ENCODE measurements at places on chromosomes 1 and 21. TPM values are rescaled to one million over a fixed set of nuclear protein-coding genes. Genes with fewer than 3 reads are reported as not detected.

CASQ2 gene
- total RNA-seq: 3.4 TPM

DNA sequence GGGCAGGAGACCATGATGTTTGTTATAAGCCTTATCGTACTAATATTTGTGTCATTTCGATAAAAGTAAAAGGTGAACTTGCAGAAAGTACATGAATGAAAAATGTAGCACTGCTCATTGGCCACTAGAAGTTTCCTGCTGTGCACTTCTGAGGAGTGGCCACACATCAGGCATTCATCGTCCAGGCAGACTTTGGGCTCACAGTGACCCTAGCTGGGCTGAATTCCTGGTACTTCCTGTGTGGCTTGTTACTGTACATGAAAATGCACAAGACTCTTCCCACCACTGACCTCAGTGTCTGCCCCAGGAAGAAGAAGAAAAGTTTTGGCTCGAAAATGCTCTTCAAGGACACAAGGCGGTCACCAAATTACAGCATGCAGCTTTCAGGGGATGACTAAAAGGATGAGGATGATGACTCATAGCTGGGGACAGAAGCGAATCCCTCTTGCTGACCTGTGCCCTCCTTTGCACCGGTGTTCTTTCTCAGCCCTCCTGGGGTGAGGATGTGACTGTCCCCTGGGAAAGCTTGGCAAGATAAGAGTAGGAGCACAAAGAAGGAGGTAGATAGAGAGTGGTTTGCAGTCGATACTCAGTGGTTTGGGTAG lies 252.4 kb upstream of the KAZN start:
- no peak for DNase-seq
- H3K36me3 ChIP-seq: no peaks in the 10 kb centered on the region
- no peaks in the 10 kb centered on the region for H3K27me3 ChIP-seq
- H3K4me3 ChIP-seq: no peak overlapping the region
- H3K27ac ChIP-seq: no peak overlapping the region

SERPINC1 gene
- total RNA-seq: 0.61 TPM

DNA sequence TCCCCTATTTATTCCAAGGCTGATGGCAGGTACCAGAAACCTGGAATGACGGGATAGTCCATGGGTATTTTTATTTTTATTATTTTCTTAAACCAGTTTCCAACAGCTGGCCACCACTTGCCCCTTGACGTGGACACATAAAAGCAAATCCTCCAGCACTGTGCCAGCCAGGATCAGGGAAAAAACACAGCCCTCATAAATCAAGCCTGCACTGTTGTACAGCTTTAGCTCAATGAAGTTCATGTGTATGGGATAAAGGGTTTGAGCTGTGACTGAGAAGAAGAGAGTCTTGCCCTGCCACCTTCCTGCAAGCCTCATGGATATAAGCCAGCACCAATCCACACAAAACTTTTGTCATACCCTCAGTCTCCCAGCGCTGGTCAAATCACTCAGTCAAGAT lies 303.8 kb upstream of the SPAG17 start:
- no peak for DNase-seq
- no peak overlapping the region for H3K27ac ChIP-seq
- H3K4me1 ChIP-seq: no peaks in the 10 kb centered on the region
- H3K4me3 ChIP-seq: no peak overlapping the region
- no peaks in the 10 kb centered on the region for H3K36me3 ChIP-seq

KLF17 gene
- 0.28 TPM for total RNA-seq

DNA sequence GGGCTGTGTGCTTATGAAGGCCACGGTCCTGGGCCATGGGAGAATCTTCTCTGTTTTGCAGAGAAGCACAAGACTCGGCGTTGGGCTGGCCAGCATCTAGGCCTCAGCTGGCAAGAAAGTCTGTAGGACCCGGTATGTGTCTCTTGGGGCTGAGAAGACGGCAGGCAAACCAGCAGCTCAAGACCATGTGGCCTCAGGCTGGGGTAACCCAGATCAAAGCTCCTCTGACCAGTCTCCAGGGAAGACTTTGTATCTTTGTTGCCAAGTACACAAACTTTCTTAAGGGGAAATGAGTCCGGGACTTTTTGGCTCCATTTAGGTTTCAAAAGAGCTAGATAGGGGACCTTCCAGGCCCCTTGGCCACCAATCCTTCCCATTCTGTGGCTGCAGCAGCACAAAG lies 60.1 kb downstream of the PTP4A2 start:
- H3K27ac ChIP-seq: no peak overlapping the region
- H3K36me3 ChIP-seq: no peaks in the 10 kb centered on the region
- no peaks in the 10 kb centered on the region for H3K27me3 ChIP-seq
- no peaks in the 10 kb centered on the region for H3K4me1 ChIP-seq
- DNase-seq: no peak
- no peak overlapping the region for H3K4me3 ChIP-seq

GRCh38 chr1:21490774-21491487 lies 18.3 kb upstream of the ALPL start:
- H3K4me3 ChIP-seq: no peak overlapping the region
- no peak overlapping the region for H3K27ac ChIP-seq
- no peaks in the 10 kb centered on the region for H3K27me3 ChIP-seq
- no peak for DNase-seq
- H3K36me3 ChIP-seq: no peaks in the 10 kb centered on the region

FCRL1 gene
- 3.4 TPM for total RNA-seq

NBPF4 gene
- total RNA-seq: not detected

DNA sequence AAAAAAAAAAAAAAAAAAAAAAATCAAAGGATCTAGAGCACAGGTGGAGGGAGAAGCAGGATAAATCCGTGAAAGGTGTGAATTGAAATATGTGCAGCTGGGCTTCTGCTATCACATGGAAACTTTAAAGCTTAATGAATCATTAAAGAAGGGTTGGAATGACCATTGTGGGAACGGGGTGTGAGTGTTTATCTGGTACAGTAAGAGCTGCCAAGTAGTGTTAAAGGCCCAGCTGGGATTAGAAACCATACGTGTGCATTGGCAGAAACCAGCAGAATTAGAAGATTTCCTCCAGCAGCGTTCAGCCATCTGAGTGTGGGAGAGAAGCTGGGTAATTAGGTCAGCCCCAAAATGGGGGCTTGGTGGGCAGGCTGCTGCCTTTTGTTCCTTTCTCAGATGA lies 13.5 kb downstream of the FALEC start:
- H3K27me3 ChIP-seq: no peaks in the 10 kb centered on the region
- H3K4me1 ChIP-seq: peaks cover 6% of the 10 kb centered on the region
- DNase-seq: peak; percentile 89

- peaks cover 6% of the 10 kb centered on the region for H3K36me3 ChIP-seq
- DNase-seq: no peak
- peaks cover 3% of the 10 kb centered on the region for H3K4me1 ChIP-seq
- H3K27me3 ChIP-seq: no peaks in the 10 kb centered on the region
- peak overlapping the region; percentile 99 for H3K27ac ChIP-seq
- H3K4me3 ChIP-seq: no peak overlapping the region
These were observed 993 bp downstream of the DDX59 start for GRCh38 chr1:200668514-200669313.

GRCh38 chr21:39003982-39004633 lies 179.1 kb downstream of the PSMG1 start:
- H3K36me3 ChIP-seq: no peaks in the 10 kb centered on the region
- H3K27ac ChIP-seq: peak overlapping the region; percentile 89
- DNase-seq: no peak
- peaks cover 31% of the 10 kb centered on the region for H3K4me1 ChIP-seq
- no peaks in the 10 kb centered on the region for H3K27me3 ChIP-seq

XCL1 gene
- total RNA-seq: 0.43 TPM

S100A6 gene
- 165 TPM for total RNA-seq

PAX7 gene
- total RNA-seq: 0.03 TPM

CNR2 gene
- 0.46 TPM for total RNA-seq

- H3K27ac ChIP-seq: no peak overlapping the region
- no peak for DNase-seq
- no peak overlapping the region for H3K4me3 ChIP-seq
- peaks cover 1% of the 10 kb centered on the region for H3K36me3 ChIP-seq
- no peaks in the 10 kb centered on the region for H3K27me3 ChIP-seq
These were observed 365.8 kb downstream of the VAV3 start for GRCh38 chr1:107599220-107599619.

DNA sequence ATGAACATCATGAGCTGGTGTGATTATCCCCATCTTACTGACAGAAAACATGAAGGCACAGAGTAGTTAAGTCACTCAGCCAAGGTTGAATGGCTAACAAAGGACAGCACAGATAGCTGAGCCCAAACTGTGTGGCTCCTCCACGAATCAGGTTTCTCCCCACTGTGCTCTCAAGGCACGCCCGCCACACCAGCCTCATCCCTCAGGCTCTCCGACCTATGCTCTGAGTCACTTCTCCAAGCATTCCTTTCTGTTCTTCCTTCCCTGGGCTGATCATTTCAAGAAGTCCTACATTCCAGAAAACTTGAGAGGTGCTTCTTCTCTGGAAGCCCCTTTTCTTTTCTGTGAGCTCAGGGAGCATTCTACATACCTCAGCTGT lies 25.3 kb upstream of the SDC3 start:
- H3K4me3 ChIP-seq: no peak overlapping the region
- DNase-seq: no peak
- no peak overlapping the region for H3K27ac ChIP-seq
- H3K36me3 ChIP-seq: peaks cover 39% of the 10 kb centered on the region
- no peaks in the 10 kb centered on the region for H3K27me3 ChIP-seq

- H3K36me3 ChIP-seq: peaks cover 13% of the 10 kb centered on the region
- H3K27me3 ChIP-seq: no peaks in the 10 kb centered on the region
These were observed 6.9 kb downstream of the IL10RB start for GRCh38 chr21:33273044-33273443.

LORICRIN gene
- not detected for total RNA-seq
